Activated naive CD8-positive, alpha-beta T cell treated with anti-CD3 and anti-CD28 coated beads, Interleukin-2, amount 50 U/mL, for 24 hours (primary cell): ENCODE measurements at places on chromosomes 5 and 9.

GRCh38 chr5:109876030-109876725, 186.5 kb downstream of the MAN2A1 start:
- no peak for DNase-seq

DNA sequence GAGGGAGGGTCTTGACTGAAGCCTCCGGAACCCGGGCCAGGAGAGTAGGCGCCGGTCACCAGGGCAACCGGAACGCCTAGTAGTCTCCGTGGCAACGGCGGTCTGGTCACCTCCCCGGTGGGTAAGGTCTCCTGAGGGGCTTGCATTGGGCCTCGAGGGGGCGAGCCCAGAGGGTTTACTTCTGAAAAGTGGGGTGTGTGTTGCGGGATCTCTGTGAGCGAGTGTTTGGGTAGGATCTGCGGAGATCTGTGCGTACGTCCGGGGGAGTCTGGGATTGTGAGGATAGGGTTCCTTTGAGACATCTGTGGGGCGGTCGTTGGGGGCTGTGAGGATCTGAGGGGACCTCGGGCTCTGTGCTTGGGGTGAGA, at the start of gene FAM221B:
FAM221B (minus strand) TSS at position 17 of the 368 bp plus-strand sequence. CDS start 2,571 bp downstream, outside the sequence.
- peak; percentile 34 for DNase-seq

GRCh38 chr5:68529581-68529980, 314.0 kb downstream of the PIK3R1 start:
- DNase-seq = no peak

- no peak for DNase-seq
Measured at GRCh38 chr9:136720898-136721338, 8.5 kb downstream of the DIPK1B start.

- DNase-seq = no peak
Measured at GRCh38 chr9:70494221-70494620, 79.8 kb upstream of the KLF9 start.

DNA sequence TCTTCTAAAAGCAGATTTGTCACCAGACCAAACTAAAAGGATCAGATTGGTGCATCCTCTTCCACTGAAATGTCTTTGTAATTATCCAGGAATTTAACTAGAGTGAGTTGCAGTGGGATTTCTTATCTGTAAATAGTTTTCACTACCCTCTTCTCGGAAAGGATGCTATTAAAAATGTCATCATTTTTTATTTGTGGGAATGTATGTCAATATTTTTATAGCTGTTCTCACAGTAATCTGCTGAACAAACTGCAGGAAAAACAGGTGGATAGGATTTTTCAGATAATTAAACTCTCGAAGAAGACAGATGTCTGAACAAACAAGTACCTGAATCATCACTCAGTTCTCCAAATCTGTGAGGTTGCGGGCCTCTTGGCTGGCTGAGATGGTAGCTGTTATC, 62.7 kb downstream of the RAB14 start:
- no peak for DNase-seq

GRCh38 chr5:111765613-111766571, 8.9 kb upstream of the NREP start:
- DNase-seq = no peak

GRCh38 chr5:101976933-101977332, 319.2 kb downstream of the SLCO4C1 start:
- DNase-seq = no peak

- no peak for DNase-seq
Measured at GRCh38 chr5:72284559-72285423, 35.2 kb downstream of the MRPS27 start.

DNA sequence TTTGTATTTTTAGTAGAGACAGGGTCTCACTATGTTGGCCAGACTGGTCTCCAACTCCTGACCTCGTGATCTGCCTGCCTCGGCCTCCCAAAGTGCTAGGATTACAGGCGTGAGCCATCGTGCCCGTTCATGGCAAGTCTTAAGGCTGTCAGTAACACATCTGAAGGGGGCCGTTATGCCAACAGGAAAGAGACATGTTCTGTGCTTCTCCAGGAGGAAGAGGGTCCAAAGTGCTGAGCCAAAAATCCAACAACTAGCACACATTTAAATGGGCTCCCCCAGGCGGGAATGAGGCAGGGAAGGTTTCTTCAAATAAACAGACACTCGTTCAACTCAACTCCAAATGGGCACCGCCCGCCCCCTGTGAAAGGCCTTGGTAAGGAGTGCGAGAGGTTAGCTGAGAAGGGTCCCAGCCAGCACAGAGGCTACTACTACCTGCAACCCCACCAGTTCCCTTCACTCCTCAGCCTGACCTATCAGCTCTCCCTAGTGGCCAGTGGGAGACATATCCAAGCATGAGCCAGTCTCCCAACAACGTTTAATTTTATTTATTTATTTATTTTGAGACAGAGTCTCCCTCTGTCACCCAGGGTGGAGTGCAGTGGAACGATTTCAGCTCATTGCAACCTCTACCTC, 84.1 kb upstream of the DMRT1 start:
- DNase-seq = no peak

GRCh38 chr5:75640395-75640794, 29.1 kb downstream of the ANKDD1B start:
- no peak for DNase-seq

- DNase-seq = no peak
Measured at GRCh38 chr9:131296460-131296859, 6.9 kb downstream of the PLPP7 start.

DNA sequence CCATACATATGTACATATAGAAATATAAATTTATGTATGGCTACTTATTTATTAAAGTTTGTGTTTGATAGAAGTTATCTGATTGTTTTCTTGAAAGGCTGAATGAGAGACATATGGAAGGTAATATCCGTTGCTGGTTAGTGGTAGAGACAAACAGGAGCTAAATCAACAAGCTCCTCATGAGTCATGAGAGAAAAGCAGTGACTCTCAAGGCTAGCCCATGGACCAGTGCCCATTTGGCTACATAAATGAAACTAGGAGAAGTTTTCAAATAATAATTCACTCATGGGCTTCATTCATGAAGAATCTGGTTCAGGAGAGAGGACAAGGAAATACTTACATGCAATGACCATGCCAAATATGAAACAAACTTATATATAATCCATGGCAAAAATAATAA, 504.5 kb upstream of the ITGA1 start:
- DNase-seq = no peak

GRCh38 chr9:120592210-120592609, 12.2 kb upstream of the CDK5RAP2 start:
- no peak for DNase-seq
